ENCODE measurements at places on chromosomes 5 and 9.
A peak's percentile ranks its signal among the peaks of the same experiment; 100 is the strongest.

GRCh38 chr5:169922474-169922873, 57.8 kb downstream of the INSYN2B start:
- no peaks in the 10 kb centered on the region for H3K27me3 ChIP-seq
- no peak overlapping the region for H3K4me3 ChIP-seq
- no peak for DNase-seq
- no peaks in the 10 kb centered on the region for H3K36me3 ChIP-seq
- no peak overlapping the region for H3K27ac ChIP-seq

DNA sequence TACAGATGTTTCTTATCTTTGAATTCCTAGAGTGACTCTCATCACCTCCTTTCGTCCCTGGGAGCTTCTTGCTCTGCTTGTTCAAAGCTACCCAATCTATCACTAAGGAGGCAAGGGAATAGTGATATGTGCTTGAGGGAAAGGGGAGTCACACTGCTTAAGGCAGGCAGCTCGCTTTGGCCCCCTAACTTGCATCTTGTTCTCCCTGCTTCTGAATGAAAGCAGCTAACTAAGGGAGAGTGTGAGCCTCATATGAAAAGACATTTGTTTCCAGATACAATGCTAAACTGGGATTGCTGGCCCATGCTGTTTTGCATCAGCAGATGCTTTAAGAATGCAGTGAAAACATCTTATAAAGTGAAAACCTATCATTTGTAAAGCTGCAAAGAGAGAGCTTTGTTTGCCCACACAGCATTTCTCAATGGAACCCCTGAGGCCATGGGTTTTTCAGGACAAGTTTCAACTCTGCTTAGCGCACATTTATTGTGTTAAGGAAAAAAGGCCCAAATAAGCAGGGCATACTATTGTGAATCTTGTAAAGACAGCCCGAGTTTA, 367.9 kb upstream of the ADAMTSL1 start:
- DNase-seq: no peak
- H3K27ac ChIP-seq: no peak overlapping the region
- peaks cover under 1% of the 10 kb centered on the region for H3K27me3 ChIP-seq
- no peaks in the 10 kb centered on the region for H3K36me3 ChIP-seq
- no peak overlapping the region for H3K4me3 ChIP-seq

GRCh38 chr9:20604562-20604961, 17.7 kb downstream of the MLLT3 start:
- DNase-seq: no peak
- no peaks in the 10 kb centered on the region for H3K27me3 ChIP-seq
- peaks cover 36% of the 10 kb centered on the region for H3K4me1 ChIP-seq
- H3K27ac ChIP-seq: peak overlapping the region; percentile 24
- no peaks in the 10 kb centered on the region for H3K36me3 ChIP-seq

- H3K27ac ChIP-seq: no peak overlapping the region
- no peak for DNase-seq
- H3K4me1 ChIP-seq: no peaks in the 10 kb centered on the region
- H3K4me3 ChIP-seq: no peak overlapping the region
- H3K27me3 ChIP-seq: no peaks in the 10 kb centered on the region
Observed at GRCh38 chr5:150215979-150216944, 26.4 kb downstream of the SLC6A7 start.

- no peak overlapping the region for H3K27ac ChIP-seq
- no peaks in the 10 kb centered on the region for H3K4me1 ChIP-seq
- peak; percentile 56 for DNase-seq
- H3K4me3 ChIP-seq: no peak overlapping the region
Observed at GRCh38 chr5:180214870-180215770, 6.1 kb upstream of the RASGEF1C start.

- H3K4me3 ChIP-seq: no peak overlapping the region
- H3K27ac ChIP-seq: no peak overlapping the region
- no peak for DNase-seq
Observed at GRCh38 chr9:92795598-92796336, 31.1 kb upstream of the BICD2 start.

DNA sequence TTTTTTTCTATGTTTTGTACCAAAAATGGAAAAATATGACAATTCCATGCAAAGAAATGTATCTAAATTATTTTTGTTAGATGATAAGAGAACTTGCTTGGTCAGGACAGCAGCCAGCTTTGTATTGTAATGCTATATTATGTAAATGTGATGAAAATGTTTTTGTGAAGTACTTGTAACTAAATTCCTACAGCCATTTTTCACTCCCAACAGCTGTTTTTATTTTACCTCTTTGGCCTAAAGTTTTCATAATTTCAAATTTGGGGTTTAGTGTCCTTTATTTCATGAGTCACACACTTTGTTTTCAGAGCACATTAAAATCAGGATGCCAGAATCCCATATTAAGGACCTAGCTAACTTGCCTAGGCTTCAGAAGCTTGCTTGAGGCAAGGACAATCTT, 64.1 kb downstream of the WDR41 start:
- no peak overlapping the region for H3K4me3 ChIP-seq
- DNase-seq: no peak
- H3K4me1 ChIP-seq: no peaks in the 10 kb centered on the region
- peaks cover 33% of the 10 kb centered on the region for H3K36me3 ChIP-seq
- no peak overlapping the region for H3K27ac ChIP-seq
- no peaks in the 10 kb centered on the region for H3K27me3 ChIP-seq

DNA sequence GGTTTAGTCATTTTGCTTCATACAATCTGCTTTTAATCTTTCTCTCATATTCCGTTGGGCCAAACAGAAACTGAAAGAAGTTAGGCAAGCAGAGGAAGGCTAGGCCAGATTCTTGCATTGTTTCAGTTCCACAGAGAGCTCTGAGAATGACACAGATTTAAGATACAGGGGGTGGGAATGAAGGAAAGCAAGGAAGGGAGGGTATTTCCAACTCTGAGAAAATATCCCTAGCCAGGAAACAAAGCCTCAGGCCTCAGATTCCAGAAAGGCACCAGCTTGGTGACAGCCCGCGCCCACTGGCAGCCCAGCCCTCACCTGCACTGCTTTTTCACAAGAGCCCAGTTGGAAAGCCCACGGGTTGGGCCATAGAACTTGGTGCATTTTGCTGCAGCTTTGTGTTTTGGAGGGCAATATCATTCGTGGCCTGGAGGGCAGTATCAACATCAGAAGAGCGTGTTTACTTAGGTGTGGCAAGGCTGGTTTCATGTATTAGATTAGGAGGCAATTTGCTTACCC, 63.5 kb downstream of the ENC1 start:
- DNase-seq: no peak
- H3K36me3 ChIP-seq: no peaks in the 10 kb centered on the region
- H3K27me3 ChIP-seq: no peaks in the 10 kb centered on the region
- H3K4me3 ChIP-seq: peak overlapping the region; percentile 1
- H3K27ac ChIP-seq: peak overlapping the region; percentile 79

DNA sequence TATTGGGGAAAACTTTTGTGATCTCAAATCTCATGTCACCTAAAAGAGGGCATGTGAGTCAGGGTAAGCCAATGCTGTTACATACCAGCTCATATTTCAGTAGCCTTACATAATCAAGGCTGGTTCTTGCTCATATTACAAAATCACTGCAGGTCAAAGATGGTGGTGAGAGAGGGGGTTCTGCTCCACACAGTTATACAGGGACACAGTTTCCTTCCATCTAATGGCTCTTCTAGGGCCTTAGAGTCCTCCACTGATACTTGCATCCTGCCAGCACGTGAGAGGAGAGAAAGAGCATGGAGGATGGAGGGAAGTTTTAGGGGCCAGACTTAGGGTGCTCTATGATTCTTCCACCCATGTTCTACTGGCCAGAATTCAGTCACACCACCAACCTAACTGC, 130.0 kb downstream of the LIFR start:
- no peak overlapping the region for H3K27ac ChIP-seq
- no peak overlapping the region for H3K4me3 ChIP-seq
- no peaks in the 10 kb centered on the region for H3K4me1 ChIP-seq

- no peak overlapping the region for H3K27ac ChIP-seq
- H3K27me3 ChIP-seq: no peaks in the 10 kb centered on the region
- H3K4me1 ChIP-seq: no peaks in the 10 kb centered on the region
- no peak for DNase-seq
- H3K36me3 ChIP-seq: peaks cover 33% of the 10 kb centered on the region
Observed at GRCh38 chr9:108983885-108984284, 29.4 kb downstream of the CTNNAL1 start.

- DNase-seq: no peak
- no peak overlapping the region for H3K27ac ChIP-seq
- H3K4me3 ChIP-seq: no peak overlapping the region
Observed at GRCh38 chr9:7790022-7790818, 9.4 kb downstream of the DMAC1 start.

DNA sequence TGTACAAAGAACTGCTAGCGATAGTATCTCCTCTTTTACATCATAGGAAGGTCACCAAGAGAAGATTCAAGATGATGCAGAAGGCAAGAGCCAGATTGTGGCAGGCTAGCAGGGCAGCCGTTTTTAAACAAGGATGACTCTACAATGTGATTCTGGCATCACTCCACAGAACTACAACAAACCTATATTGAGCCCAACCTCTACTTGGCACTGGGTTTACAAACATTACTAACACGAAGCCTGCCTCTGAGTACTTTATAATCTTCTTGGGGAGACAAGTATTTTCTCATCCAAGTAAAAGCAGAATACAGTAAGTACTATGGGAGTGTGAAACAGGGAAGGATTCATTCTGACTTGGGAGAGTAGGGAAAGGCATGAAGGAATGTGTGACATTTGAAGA, 448.6 kb downstream of the ZNF608 start:
- DNase-seq: no peak
- no peaks in the 10 kb centered on the region for H3K4me1 ChIP-seq
- no peak overlapping the region for H3K27ac ChIP-seq
- H3K4me3 ChIP-seq: no peak overlapping the region
- no peaks in the 10 kb centered on the region for H3K27me3 ChIP-seq
- H3K36me3 ChIP-seq: no peaks in the 10 kb centered on the region

DNA sequence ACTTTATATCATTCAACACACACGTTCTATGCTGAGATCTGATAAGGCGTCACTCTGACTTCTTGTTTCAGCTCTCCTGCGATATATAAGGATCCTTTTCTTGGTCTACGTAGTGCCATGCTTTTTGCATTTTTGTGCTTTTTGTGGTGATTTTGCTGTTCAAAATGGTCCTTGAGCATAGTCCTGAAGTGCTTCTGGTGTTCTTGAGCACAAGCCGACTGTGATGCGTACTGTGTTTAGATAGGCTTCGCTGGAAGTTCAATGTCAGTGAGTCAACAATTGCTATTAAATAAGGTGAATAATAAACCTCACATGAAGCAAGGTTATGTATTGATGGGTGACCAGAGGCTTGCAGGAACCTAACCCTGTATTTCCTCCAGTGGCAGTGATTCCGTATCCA, 46.8 kb downstream of the ACO1 start:
- H3K27me3 ChIP-seq: no peaks in the 10 kb centered on the region
- no peak overlapping the region for H3K4me3 ChIP-seq
- no peak overlapping the region for H3K27ac ChIP-seq
- no peaks in the 10 kb centered on the region for H3K4me1 ChIP-seq
- peaks cover 84% of the 10 kb centered on the region for H3K36me3 ChIP-seq

DNA sequence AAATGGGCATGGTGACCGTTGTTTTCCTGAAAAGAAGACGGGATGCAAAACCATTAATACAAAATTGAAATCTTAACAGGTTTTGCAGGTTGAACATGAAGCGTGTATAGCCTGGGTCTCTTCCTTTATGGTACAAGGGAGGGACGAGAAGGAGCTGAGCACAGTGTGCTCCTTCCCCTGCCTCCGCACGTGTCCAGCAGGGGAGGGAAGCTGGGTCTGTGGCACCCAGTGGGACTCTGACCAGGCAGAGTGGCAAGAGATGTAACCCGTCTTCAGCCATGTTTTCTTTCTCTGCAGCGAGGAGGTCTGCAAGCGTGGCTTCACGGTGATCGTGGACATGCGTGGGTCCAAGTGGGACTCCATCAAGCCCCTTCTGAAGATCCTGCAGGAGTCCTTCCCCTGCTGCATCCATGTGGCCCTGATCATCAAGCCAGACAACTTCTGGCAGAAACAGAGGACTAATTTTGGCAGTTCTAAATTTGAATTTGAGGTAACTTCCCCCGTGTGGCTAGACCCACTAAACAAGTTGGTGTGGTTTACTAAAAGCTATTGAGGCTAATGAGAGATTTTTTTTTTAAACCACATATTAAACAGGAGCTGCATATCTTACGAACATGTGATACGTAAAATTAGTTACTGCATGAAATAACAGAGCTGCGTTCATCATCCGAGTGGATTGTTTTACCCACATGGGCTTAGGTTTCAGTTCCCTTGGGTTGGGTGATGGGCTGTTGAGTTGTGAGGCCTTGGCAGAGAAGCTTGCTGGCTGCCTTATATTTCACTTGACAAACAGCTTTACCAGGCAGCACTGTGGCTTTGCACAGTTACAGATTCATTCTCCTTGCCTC, 143.7 kb downstream of the TRIO start:
- H3K4me3 ChIP-seq: no peak overlapping the region
- H3K4me1 ChIP-seq: no peaks in the 10 kb centered on the region
- no peak overlapping the region for H3K27ac ChIP-seq
- no peak for DNase-seq
- H3K36me3 ChIP-seq: peaks cover 33% of the 10 kb centered on the region

DNA sequence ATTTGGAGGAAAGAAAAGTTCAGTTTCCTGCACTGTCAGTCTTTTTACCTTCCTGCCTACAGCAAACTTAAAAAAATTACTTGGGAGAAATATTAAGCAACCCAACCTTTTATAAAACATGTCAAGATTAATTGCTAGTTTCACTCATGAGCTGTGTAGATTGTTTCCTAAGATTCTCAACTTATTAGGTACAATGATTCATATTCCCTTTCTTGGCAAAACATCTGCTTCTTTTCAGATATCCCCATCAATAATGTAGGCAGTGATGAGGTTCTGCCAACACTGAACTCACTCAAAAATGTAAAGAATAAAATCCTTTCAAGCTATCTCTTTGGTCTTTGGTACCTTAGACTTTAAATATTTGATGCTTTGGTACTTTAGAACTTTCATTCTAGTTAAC, 56.0 kb downstream of the ISL1 start:
- no peak for DNase-seq
- H3K36me3 ChIP-seq: no peaks in the 10 kb centered on the region
- no peak overlapping the region for H3K27ac ChIP-seq
- H3K27me3 ChIP-seq: no peaks in the 10 kb centered on the region

DNA sequence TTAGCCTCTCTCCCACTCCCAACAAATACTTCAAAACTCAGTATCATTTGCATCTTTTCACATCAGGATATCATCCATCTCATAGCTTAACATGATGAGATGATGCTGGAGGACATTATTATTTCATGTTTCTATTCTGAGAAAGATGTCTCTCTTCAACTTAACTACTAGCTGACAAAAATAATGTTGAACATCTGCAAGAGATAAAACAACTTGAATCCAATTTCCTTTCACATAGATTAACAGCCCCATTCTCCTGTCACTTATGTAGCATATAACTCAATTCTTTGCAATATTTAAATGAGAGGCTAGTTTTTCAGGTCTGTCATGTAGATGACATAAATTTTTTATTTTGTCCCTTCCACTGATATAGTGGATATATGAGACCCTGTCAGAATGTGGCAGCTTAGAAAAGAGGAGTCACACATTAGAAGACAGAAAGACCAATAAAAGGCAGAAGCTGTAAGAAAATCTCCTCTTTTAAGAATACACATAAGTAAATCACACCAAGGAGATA, 239.2 kb upstream of the KIF2A start:
- H3K36me3 ChIP-seq: no peaks in the 10 kb centered on the region
- no peaks in the 10 kb centered on the region for H3K27me3 ChIP-seq
- H3K27ac ChIP-seq: no peak overlapping the region
- H3K4me1 ChIP-seq: no peaks in the 10 kb centered on the region
- no peak overlapping the region for H3K4me3 ChIP-seq
